ENCODE measurements at places on chromosomes 12 and 14.

- no peak for DNase-seq
These were observed 854.8 kb upstream of the SEL1L start for GRCh38 chr14:82388488-82388887.

GRCh38 chr14:104794099-104794498 lies 1.4 kb downstream of the AKT1 start:
- DNase-seq: peak; percentile 26

DNA sequence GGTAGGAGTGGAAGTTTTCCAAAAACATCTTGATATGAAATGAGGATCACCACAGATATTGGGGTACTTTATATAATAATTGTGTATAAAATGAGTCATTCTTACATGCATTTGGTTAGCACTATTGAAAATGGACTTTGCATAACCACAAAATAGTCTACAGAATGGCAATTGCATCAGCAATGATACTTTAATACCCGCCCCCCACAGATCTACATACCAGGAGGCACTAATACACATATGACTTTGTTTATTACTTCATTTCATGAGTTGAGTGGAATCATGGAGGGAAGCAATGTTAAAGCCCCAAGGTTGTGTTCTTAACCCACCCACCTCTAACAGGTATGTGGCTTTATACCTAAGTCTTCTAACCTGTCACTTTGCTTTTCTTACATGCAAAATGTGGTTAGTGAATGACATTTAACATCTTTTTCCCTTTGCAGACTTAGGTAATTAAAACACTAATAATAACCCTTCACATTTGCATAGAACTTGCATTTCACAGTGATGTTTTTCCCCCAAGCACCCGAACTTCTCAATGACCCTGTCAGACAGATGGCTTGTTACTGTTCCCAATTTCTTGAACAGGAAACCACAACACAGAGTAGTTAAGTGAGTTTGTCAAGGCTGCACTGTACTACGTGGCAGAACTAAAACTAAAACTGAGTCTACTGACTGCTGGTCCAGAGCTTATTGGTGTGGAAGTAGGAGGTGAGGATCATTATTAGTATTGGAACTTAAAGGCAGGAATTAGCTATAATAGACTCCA lies 101.9 kb downstream of the NPAS3 start:
- DNase-seq: no peak

DNA sequence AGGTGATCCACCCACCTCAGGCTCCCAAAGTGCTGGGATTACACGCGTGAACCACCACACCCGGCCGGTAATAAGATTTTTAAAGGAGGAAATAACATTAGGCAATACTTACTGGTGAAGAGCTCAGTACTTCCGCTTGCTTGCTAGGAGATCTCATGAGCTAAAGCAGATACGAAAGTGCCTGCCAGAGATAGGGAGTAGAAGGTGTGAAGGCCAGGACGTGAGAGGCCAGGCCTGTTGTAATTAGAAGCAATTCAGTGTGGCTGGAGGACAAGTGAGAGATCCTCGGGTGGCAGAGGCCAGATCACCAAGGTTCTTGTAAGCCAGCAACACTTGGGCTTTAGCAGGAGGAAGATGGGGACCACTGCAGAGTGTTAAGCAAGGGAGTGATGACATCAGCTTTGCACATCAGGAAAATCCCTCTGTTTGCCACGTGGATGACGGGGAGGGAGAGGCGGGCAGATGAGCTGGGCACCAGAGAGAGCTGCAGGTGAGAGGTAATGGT lies 7.6 kb downstream of the TECPR2 start:
- no peak for DNase-seq
